Heart right ventricle (tissue), 16 donors: ENCODE measurements at places on chromosomes 16 and 17.
A peak's percentile ranks its signal among the peaks of the same experiment; 100 is the strongest.

- DNase-seq: no peak
Measured at GRCh38 chr17:72401883-72402726, 281.3 kb downstream of the SOX9 start.

DNA sequence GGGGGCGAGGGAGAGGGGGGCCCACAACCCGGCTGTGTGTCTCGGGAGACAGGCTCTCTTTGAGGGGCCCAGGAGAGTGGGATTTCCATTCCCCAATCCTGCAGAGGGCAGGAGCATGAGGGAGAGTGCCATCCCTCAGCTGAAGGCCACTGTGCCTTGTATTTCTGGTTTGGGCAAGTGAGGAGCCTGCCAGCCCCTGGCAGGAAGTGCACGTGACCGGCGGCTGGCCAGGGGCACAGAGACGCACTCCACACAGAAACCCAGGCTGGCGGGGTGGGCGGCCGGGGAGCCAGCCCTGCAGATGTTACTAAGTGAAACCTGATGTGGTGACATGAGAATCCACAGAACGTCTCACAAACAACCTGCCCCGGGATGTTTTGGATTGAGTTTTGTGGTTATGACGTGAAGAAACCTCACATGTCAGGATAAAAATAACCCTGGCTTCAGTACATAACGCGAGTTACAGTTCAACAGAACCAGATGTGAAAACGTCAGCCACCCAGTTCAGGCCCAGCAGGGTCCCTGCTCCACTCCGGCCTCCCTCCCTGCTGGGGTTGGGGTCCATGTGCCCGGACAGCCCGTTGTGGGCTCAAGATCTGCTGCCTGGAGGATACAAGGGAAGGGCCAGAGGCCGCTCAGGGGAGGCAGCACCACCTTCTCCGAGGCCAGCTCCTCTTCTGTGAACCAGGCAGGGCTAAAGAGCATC is 51.7 kb upstream of the MTSS2 start:
- peak; percentile 74 for DNase-seq

GRCh38 chr17:71500761-71501555 is 619.9 kb upstream of the SOX9 start:
- no peak for DNase-seq

DNA sequence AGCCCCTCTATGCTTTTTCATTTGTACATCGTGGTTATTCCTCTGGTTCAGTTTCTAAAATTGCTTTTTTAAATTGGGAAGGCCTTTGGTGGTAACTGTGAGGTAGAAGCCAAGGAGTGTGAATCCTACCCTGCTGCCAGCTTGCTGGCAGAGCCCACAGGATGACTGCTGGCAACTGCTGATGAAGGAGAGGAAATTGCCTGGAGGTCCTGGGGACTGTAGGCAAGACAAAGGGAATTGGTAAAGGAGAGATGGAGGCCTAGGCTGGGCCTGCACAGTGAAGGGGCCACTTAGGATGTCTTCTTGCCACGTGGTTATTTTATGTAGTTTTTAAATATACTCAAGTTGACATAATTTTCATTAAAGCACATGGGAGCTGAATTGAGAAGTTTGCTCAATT is 15.8 kb downstream of the C17orf58 start:
- no peak for DNase-seq

- DNase-seq: no peak
Measured at GRCh38 chr16:60304066-60304465, 1570.0 kb upstream of the GOT2 start.

DNA sequence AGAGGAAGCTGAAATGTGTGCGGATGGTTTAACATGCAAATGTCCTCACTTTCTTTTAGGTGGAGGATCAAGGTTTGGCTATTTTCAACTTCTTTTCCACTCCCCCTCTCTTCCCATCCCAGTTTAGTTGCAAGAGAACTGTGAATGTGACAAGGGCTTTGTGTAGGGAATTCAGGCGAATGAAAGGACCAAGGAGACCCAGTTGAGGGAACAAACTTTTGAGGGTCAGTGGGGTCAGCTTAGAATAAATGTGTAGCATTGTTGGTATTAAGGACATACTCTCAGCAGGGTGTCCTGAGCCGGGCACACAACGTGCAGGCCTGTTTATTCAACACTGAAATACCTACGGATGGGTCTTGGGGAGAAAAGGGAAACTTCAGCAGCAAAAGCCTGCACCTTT is 346.0 kb downstream of the PMP22 start:
- no peak for DNase-seq

DNA sequence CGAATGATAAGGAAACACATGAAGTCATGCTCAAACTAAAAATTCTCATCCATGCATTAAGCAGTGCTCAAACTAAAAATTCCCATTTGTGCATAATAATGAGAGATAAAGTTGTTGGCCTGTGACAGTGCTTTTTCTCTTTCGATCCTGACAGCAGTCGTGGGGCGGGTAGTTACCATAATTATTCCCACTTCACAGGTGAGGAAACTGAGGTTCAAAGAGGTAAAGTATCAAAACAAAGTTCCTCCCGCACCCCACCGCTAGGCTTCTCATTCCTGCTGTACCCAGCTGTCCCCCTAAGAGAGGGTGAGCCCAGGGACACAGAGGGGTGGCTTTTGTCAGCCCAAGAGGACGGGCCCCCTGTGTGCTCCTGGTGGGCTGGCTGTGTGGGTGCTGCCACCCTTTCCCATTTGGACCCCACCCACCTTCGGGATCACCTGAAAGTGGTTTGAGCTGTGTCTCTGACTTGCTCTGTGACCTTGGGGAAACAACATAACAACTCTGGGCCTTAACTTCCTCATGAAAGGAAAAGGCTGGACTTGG is 92.6 kb downstream of the CLEC16A start:
- no peak for DNase-seq

- DNase-seq: no peak
Measured at GRCh38 chr17:77651988-77652387, 306.5 kb upstream of the TNRC6C start.

GRCh38 chr17:65749479-65749878 is 188.0 kb upstream of the AXIN2 start:
- no peak for DNase-seq

DNA sequence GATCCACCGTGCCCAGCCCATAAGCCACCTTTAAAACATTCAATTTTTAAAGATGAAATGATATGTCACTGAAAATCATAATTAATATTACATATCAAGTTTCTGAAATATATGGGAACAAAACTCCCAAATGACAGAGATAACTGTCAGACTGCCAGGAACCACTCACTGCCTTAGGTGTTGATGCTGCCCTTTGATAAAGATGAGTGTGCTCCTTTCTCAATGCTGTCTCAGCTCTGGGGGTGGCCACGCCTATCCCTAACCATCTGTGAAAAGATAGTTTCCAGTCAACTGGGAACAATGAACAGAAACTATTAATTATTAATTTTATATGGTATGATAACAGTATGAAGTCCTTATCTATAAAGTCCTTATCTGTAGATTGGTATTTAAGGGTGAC is 177.7 kb downstream of the MYO1D start:
- no peak for DNase-seq

DNA sequence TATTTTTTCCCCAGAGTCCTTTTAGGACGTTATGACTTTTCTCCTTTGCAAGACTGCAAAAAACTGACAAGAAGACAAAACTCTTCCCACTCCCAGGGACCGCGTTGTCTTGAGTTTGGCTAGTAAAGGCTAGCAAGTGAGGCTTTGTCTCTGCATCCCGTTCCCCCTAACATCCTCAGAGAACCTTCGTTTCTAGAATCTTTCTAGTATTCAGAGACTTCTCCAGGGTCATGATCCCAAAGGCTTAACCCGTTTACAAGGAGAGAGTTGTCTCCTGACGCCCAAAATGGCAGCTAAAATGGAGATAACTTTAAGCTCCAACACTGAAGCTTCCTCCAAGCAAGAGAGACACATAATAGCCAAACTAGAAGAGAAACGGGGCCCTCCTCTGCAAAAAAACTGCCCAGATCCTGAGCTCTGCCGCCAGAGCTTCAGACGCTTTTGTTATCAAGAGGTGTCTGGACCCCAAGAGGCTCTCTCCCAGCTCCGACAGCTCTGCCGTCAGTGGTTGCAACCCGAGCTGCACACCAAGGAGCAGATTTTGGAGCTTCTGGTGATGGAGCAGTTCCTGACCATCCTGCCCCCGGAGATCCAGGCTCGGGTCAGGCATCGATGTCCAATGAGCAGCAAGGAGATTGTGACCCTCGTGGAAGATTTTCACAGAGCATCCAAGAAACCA is 843 bp downstream of the ZNF174 start:
- no peak for DNase-seq

DNA sequence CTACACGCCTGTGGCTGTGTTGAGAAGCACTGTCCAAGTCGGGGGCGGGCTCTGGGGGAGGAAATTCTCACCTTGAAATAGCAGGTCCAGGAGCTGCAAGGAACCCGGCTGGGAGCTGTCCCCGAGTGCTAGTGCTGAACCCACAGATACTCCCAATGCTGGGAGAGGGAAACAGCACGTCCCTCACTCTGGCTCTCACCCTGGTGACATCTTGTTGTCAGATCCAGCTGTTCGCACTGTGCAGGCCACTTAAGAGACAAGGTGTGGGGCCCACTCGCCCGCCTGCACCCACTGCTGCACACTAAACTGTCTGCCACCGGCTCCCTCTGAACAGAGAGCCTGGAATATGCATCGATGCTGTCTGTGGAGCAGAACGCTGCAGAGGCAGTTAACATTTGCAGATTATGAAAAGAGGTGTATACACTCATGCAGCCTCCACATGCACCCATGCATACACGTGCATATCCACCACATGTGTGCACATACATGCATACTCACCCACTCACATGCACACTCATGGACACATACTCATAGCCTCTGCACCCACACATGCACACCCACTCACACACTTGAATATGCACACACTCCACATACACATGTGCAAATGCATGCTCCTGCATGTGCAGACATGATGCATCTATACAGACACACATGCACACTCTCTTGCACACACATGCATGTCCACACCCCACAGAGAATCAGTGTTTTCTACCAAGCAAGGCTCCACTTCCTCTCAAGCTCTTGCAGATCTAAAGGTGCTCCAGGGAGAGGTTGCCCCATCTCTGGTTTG is 42.0 kb downstream of the MGAT5B start:
- DNase-seq: peak; percentile 53

- no peak for DNase-seq
Measured at GRCh38 chr16:89350701-89351380, 133.3 kb downstream of the ZNF778 start.

DNA sequence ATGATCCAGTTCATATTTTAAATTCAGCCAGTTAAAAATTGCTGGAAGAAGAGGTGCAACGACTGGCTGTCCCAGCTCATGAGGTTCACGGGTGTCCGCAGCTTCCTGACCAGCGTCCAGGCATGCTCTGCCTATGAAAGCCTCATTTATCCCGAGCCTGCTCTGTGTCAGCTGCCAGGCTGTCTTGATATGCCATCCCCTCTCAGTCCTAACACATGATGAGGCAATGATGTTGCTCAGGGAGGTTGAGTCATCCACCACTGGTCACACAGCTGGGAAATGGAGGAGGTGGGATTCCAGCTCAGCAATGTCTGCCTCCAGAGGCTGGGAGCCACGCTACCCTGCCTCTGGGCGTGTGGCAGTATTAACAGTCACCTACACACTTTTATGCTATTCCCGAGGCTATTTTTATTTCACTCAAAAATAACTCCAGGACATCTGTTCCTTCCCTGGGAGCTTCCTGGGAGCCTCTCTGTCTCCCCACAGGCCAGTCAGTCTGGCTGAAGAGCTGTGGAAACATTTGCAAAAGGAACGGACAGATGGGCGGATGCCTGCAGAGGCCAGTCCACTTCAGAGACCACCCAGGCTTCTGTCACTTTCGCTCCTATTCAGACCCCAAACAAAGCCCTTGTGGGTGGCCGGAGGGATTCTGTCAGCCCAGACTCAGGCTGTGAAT is 22.5 kb downstream of the RAB11FIP4 start:
- no peak for DNase-seq

GRCh38 chr16:85220125-85220839 is 108.0 kb upstream of the CIBAR2 start:
- DNase-seq: peak; percentile 85

DNA sequence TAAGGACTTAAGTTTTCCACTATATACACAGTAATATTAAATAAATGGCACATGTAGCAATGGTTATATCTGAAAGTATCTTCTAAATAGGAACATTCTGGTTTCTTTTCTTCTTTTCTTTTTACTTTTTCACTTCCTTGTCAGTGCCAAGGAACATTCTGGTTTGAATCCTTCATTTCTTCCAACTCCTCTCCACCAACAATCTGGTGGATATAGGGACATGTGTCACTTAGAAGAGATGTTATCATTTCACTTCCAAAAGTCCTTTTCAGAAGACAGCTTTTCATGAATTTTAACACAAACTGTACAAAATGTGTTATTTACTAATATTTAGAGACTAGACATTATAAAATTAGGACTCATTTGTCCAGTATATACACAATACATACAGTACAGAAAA is 7.9 kb upstream of the GOT2 start:
- no peak for DNase-seq

DNA sequence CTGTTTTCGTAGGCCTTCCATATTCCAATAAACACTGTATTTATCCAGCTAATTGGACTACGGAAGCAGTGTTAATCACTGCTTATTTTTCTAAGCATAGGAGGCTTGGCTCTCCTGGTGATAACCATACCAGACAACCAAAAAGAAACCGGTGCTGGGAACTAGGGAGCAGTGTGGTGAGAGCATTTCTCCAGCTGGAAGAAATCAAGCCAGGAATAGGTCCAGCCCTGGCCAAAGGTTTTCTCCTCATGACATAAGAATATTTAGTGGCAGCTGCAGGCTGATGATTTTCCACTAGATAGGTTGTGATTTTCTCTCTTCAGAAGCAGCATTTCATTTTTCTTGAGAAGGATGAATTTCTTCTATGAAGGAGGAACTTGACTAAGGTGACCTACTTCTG is 141.5 kb downstream of the TRIM37 start:
- no peak for DNase-seq

GRCh38 chr16:65312071-65312470 is 190.2 kb upstream of the CDH11 start:
- no peak for DNase-seq

- no peak for DNase-seq
Measured at GRCh38 chr17:74945543-74945942, 9.8 kb downstream of the OTOP3 start.

DNA sequence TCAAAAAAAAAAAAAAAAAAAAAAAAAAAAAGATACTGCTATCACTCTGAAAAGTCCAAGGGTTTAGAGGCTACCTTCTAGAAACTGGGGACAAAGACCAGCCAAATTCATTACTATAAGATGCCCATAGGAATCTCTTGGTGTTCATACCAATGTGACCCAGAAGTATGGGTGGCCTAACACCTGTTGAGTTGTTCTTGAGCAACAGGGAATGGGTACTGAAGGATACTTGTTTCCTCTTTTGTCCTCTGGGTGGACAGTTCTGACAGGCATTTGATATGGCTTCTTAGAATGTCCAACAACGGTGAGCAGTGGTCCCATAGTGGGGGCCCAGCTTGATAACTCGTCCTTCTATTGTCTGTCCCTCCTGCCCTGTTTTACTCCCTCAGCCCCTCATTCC is 141.4 kb upstream of the PLEKHM1 start:
- DNase-seq: no peak

DNA sequence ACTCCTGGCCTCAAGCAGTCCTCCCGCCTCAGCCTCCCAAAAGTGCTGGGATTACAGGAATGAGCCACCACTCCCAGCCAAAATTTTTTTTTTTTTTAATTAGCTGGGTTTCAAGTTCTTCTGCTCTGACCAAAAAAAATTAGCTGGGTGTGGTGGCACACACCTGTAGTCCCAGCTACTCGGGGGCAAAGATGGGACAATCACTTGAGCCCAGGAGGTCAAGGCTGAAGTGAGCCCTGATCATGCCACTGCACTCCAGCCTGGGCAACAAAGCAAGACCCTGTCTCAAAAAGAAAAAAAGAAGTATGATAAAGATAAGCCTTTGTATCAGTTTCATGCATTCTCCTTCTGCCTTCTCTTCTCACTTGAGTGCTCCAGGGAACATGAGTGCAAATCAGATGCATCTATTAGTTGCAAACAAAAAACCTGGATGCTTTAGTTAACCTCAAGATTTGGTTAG is 1.9 kb downstream of the NQO1 start:
- DNase-seq: no peak
